Coronary artery (tissue), 2 donors: ENCODE measurements at places on chromosomes 6 and 20.

DNA sequence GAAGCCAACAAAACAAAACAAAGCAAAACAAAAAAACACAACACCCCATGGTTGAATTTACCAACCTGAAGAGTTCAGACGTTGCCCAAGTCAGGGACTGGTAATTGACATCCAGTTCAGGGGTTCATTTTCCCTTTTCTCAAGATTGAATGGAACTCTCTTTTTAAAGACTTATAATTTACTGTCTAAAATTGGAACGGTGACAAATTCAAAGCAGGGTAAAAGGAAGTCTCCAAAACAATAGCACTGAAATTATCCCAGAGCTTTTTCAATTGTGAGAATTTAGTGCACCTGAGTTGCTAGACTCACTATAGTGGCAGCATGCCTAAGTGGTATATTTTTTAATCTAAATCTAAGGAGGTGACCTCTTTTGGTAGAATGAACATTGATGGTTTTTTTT lies 90.9 kb upstream of the PREP start:
- DNase-seq = no peak

- DNase-seq = no peak
These were observed 5.9 kb upstream of the OR14J1 start for GRCh38 chr6:29295623-29296022.

GRCh38 chr6:132142768-132143167 lies 191.6 kb upstream of the CCN2 start:
- no peak for DNase-seq

DNA sequence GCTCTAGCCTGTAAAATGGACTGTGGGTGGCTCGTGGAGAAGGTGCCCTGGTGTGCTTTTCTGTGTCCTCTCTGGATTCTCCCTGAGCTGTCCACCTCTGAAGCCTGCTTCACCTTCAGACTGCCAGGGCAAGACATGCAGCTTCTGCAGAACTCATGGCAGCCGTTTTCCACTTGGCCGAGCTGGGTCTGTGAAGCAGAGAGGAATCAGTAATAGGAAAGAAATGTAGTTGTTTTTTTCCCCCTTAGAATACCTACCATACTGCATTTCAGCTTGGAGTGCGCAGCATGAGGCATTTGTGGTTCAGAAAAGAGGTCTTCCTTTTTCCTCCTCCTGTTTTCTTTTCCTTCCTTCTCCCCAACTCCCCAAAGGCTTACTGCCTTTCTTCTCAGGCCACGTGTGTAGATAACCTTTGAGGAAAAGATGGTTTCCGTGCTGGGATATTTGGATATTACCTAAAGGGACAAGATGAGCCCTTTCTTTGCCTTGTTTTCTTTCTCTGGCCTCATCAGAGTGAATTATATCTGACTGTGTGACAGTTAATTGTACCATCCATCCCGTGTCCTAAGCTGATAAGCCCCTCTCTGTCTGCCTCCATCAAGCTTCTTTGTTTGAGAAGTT lies 39.4 kb downstream of the RREB1 start:
- no peak for DNase-seq

DNA sequence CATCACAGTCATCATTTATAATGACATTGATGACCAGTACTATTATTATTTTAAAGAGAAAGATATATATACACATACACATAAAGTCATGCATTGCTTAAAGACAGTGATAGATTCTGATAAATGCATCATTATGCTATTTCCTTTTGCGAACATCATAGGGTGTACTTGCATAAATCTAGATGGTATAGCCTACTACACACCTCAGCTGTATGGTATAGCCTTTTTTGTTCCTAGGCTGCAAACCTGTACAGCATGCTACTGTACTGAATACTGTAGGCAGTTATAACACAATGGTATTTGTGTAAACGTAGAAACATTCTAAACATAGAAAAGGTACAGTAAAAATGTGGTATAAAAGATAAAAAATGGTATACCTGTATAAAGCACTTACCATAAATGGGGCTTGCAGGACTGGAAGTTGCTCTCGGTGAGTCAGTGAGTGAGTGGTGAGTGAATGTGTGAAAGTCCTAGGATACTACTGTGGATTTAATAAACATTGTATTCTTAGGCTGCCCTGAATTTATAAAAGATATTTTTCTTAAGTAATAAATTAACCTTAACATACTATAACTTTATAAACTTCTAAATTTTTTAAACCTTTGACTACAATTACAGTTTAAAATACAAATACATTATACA lies 23.9 kb downstream of the QKI start:
- no peak for DNase-seq

- DNase-seq = no peak
These were observed 147.9 kb upstream of the PDE7B start for GRCh38 chr6:135703621-135704020.

DNA sequence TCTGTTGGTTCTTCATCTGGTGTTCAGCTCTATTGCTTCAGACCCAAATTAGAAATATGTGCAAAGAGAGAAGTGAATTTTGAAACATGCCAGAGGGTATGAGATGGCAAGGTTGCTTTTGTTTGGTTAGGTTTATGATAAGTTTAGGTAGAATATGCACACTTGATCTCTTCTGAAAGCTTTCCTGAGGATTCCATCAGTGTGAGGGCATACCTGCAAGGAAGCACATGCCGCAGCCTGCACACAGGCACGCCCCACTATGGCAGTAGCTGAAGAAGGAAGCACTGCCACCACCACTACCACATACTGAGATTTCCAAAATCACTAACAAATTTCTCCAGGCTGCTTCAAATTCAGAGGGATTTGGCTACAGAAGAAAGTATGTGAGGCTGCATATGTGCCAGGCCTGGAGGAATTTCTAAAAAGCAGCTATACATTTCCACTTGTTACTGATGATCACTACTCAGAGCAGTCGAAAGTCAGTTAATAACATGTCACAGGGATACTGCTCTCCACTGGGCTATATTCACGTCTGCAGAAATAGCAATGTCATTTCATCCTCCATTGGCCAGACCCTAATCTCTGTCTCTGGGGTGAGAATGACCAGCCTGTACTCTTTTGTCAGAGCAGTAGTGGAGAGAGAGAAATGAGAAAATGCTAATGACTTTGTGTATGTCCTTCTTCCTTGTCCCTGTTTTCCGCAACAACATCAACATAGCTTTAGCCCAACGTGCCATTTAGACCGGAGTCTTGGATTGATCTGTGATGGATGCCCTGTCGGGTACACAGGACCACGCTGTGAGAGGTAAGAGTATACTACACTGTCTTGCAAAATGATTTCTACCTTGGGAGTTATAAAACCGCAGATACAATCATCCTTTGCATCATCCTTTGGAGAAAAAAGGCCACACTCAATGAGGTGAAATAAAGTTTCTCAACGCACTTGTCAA lies 396.7 kb downstream of the LAMA2 start:
- DNase-seq = no peak

GRCh38 chr20:11067359-11067758 lies 393.6 kb upstream of the JAG1 start:
- DNase-seq = no peak

DNA sequence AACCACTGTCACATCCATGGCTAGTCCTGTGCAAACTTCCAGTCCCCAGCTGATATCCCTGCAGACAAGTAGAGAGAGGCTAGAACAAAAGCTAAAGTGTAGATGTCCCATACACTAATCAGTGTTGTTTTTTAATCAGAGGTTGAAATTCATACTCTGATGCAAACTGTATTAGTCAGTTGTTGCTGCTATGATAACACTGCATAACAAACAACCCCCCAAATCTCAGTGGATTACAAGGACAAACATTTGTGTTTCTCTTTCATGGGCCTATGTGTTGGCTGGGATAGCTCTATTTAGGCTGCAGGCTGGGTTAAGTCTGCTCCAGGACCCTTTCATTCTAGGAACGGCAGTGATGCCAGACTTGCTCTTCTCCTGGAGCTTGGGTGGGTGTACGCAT lies 26.8 kb downstream of the BNIP5 start:
- no peak for DNase-seq

DNA sequence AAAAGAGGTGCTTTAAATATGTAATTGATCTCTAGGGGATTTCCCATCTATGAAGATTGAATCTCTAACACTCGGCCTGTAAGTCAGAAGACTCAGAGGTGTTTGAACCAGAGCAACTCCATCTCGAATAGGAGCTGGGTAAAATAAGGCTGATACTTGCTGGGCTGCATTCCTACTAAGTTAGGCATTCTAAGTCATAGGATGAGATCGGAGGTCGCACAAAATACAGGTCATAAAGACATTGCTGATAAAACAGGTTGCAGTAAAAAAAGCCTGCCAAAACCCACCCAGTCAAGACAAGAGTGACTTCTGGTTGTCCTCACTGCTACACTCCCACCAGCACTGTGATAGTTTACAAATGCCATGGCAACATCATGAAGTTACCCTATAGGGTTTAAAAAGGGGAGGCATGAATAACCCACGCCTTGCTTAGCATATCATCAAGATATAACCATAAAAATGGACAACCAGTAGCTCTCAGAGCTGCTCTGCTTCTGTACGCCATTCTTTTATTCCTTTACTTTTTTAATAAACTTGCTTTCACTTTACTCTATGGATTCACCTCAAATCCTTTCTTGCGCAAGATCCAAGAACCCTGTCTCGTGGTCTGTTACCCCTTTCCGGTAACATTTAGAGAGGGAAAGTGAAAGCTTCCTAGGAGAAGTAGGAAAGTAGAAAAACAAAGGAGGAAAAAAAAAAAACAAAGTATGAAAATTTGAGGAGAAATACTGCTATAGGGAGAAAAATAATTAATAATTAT lies 129.7 kb upstream of the PHACTR1 start:
- DNase-seq = no peak

DNA sequence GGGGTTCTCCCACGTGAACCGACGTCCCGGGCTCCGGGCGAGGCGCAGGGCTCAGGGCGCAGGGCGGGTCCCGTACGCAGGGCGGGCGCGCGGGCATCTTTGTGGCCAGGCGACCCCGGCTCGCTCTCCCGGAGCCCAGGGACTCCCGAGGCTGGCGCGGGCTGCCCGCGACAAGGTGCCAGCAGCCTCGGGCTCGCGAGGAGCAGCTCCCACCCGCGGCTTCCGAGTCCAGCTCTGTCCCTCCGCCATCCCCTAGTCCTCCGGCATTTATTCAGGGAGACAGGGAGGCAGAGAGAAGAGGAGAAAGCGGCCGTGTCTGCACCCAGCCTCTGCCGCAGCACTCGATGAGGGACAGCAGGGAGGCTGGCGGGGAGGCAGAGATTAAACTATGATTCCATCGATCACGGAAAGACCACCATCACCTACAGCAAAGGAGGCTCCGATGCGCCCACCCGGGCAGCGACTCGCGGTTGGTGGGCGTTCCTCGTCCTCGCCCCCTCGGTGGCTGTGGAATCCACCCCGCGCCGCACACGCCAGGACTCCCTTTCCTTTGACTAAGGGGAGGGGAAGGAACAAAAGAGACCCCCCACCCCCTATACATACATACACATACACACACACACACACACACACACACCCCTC lies 1.1 kb downstream of the RGS17 start:
- DNase-seq = no peak

GRCh38 chr6:13941902-13942301 lies 17.1 kb downstream of the RNF182 start:
- DNase-seq = no peak

DNA sequence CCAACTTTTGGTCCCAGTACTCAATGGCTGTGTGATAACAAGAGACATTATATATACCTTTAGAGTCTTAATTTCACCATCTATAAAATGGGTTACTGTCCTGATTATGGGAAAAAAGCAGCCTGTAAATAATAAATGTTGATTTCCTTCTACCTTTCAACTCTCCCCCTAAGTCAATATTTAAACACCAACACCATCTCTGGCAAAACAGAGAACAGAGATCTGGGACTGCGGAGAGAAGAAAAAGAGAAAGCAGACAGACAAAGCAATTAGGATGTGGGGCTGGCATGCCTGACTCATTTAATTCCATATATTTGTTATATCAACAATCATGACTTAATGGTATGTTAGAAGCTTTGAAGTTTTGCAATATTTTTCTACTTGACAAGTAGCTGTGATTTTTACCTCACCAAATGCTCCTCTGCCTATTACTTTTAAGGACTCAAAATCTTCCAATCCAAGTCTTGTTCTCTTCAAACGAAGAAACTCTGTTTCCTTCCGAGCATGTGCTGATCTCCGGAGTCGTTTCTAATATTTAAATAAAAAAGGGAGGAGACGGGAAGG lies 23.3 kb downstream of the STK38 start:
- DNase-seq = no peak

- no peak for DNase-seq
These were observed 92.4 kb downstream of the HFE start for GRCh38 chr6:26179675-26180074.

DNA sequence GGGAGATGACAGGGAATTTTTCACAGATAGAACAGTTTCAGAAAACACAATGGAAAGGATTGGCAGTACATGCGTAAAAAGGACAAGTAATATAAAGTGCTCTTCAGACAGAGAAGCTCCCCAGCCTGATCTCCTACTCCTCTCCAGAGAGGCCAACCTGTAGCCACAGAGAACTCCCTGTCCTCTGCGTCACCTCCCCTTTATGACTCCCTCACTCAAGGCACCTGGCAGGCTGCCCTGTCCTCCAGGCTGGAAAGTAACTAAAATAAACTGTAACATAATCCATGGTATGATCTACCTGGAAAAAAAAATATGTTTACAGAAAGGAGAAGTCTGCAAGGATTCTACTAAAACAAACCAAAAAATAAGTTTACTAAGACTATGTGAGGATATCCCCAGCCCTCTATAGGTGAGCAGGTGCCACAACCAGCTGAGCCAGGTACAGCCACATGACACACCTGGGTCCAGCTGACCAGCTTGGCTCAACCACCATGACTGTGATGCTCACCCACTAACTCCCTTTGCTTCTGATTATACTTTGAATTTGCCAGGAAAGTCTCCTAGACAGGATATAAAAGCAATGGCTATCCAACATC lies 29.2 kb downstream of the MBOAT1 start:
- DNase-seq = no peak

GRCh38 chr20:58495623-58496428 lies 19.4 kb downstream of the APCDD1L start:
- no peak for DNase-seq

DNA sequence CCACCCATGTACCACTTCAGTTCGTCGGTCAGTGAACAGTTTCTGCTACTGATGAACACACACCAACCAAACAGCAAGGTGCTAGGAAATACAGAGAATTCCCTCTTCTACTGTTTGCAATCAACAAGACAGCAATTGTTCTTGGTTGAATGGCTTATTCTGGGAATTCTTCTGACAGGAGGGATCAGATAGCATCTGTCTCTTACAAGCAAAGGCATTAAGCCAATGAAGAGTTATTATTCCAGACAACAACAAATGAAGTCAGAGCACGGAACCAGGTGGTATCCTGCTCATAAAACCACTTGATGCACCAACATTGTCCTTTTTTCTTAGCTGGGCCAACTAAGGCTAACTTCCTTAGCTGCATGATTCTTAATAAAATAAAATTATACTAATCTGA lies 37.8 kb downstream of the PTPRK start:
- DNase-seq = no peak

GRCh38 chr6:167469101-167469500 lies 144.2 kb downstream of the TTLL2 start:
- DNase-seq = no peak

- no peak for DNase-seq
These were observed 11.8 kb downstream of the CCR6 start for GRCh38 chr6:167134448-167135328.

GRCh38 chr6:113634352-113635163 lies 222.6 kb upstream of the MARCKS start:
- DNase-seq = no peak

GRCh38 chr6:28003059-28003458 lies 46.0 kb downstream of the OR2B6 start:
- DNase-seq = no peak

GRCh38 chr20:35901678-35902544 lies 52.4 kb downstream of the SCAND1 start:
- DNase-seq = no peak

- no peak for DNase-seq
These were observed 181.4 kb downstream of the PHF3 start for GRCh38 chr6:63816982-63817436.

- DNase-seq = no peak
These were observed 603.6 kb downstream of the COL12A1 start for GRCh38 chr6:74602206-74602605.
